ENCODE measurements at places on chromosomes 3 and 15. TPM values are rescaled to one million over a fixed set of nuclear protein-coding genes. Genes with fewer than 3 reads are reported as not detected.
A peak's percentile ranks its signal among the peaks of the same experiment; 100 is the strongest.

GRCh38 chr3:169131690-169132464 is 531.6 kb downstream of the MECOM start:
- DNase-seq, result no peak
- no peak overlapping the region for H3K27ac ChIP-seq
- H3K4me1 ChIP-seq, result 0 out of 2 replicates have a peak, but pooled peaks cover 8% of the 10 kb centered on the region
- no peaks in the 10 kb centered on the region for H3K27me3 ChIP-seq
- H3K4me3 ChIP-seq, result no peak overlapping the region

The DPPA4 gene
- not detected for total RNA-seq

GRCh38 chr3:23356169-23356568 is 153.0 kb downstream of the UBE2E2 start:
- H3K36me3 ChIP-seq, result no peaks in the 10 kb centered on the region
- DNase-seq, result peak; percentile 11
- no peaks in the 10 kb centered on the region for H3K27me3 ChIP-seq
- no peak overlapping the region for H3K27ac ChIP-seq
- H3K4me3 ChIP-seq, result no peak overlapping the region

The NMD3 gene
- 79.4 TPM for total RNA-seq

The ERICH6 gene
- total RNA-seq, result not detected

The CLPX gene
- 28.3 TPM for total RNA-seq

DNA sequence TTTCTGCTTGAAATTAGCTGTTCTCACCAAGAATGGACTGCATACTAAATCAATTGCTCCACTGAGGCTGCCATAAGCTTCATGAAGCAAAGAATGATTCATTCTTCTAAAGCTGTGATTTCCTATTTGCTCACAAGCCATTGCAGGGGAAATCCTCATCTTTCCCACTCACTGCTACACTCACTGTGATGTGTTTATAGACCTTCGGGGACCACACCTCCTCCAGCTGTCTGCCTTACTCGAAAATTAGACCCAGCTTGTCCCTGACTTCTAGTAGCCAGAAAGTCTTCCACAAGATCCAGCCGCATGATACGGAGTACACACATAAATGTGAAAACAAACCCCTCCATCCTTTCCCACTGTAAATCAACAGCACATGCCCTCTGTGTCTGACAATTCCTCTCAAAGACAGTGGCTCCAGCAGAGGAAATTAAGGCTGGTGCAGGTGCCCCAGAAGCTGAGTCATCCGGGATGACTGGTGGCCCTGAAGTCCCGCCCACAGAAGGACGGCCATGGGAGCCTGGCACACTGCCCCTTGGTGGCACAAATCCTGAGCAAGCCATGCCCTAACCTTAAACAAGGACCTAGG is 172.0 kb downstream of the STT3B start:
- no peak overlapping the region for H3K27ac ChIP-seq
- no peaks in the 10 kb centered on the region for H3K36me3 ChIP-seq
- DNase-seq, result peak; percentile 83

GRCh38 chr15:99592145-99592791 is 26.5 kb downstream of the MEF2A start:
- H3K4me1 ChIP-seq, result peaks cover 10% of the 10 kb centered on the region
- no peak overlapping the region for H3K4me3 ChIP-seq
- DNase-seq, result peak; percentile 79
- H3K27ac ChIP-seq, result peak overlapping the region; percentile 51
- H3K27me3 ChIP-seq, result no peaks in the 10 kb centered on the region
- H3K36me3 ChIP-seq, result no peaks in the 10 kb centered on the region

- peak; percentile 68 for DNase-seq
- no peaks in the 10 kb centered on the region for H3K36me3 ChIP-seq
- H3K27ac ChIP-seq, result no peak overlapping the region
- H3K4me1 ChIP-seq, result no peaks in the 10 kb centered on the region
- H3K27me3 ChIP-seq, result peaks cover 13% of the 10 kb centered on the region
Measured at GRCh38 chr3:126134219-126134975, 46.0 kb downstream of the ALDH1L1 start.

The FMN1 gene
- total RNA-seq, result 2.0 TPM

GRCh38 chr3:138082992-138083386 is 32.4 kb downstream of the DZIP1L start:
- peak overlapping the region; percentile 96 for H3K27ac ChIP-seq
- peaks cover 56% of the 10 kb centered on the region for H3K4me1 ChIP-seq
- peak overlapping the region; percentile 57 for H3K4me3 ChIP-seq
- DNase-seq, result peak; percentile 64
